ENCODE measurements at places on chromosomes 1 and 21. TPM values are rescaled to one million over a fixed set of nuclear protein-coding genes. Genes with fewer than 3 reads are reported as not detected.

DNA sequence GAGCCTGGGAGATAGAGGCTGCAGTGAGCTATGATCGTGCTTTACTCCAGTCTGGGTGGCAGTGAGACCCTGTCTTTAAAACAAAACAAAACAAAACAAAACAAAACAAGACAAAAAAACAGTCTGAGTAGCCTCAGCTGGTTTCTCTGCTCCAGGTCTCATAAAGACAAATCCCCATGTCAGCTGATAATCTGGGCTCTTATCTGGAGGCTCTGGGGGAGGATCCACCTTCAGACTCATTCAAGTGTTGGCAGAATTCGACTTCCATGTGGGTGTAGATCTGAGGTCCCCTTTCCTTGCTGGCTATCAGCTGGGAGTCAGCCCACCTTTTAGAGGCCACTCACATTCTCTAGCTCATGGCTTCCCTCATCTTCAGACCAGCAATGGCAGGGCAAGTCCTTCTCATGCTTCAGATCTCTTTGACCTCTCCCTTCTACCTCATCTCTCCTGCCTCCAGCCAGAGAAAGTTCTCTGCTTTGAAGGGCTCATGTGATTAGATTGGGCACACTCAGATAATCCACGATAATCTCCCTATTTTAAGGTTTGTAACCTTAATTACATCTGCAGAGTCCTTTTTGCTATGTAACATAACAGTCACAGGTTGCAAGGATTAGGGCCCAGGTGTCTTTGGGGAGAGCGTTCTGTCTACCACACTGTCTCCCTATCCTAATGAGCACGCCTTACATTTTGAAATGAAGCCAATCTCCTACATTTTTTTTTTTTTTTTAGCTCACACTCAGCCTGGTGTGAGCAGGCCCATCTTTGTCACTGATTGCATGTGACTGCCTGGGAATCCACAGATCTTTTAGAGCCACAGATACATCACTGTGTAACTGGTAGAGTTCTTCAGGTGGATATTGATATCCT lies 7.5 kb upstream of the PYCR2 start:
- no peak for ATAC-seq

Gene CD164L2
- not detected for total RNA-seq

GRCh38 chr1:162375463-162375862 lies 1.2 kb downstream of the SPATA46 start:
- no peak for ATAC-seq

- ATAC-seq, result no peak
Measured at GRCh38 chr1:16716691-16717335, 23.5 kb upstream of the RNU1-4 start.

Gene LINGO4
- total RNA-seq, result 4.0 TPM
